ENCODE measurements at places on chromosomes 7 and 10.

- DNase-seq: peak; percentile 15
These were observed 119.0 kb upstream of the KCNMA1 start for GRCh38 chr10:77756319-77757232.

DNA sequence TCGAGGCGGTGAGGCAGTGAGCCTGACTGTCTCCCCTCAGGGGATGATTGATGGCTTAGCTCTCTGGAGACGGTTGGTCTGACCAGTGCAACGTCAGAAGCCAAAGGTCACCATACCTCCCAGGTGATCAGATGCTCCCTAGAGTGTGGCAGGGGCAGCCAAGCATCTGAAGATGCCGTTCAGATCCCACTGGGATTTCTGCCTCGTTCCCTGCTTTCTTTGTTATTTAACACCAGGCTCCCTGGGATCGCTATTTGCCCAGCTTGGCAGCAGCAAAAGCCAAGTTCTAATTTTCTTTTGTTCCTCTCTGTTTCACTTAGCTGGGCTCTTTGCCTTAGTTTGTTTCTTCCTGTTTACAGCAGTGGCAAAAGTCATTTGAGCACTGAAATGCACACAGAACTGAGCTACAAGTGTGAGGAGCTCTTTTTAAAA, 53.5 kb upstream of the SVIL start:
- no peak for DNase-seq

DNA sequence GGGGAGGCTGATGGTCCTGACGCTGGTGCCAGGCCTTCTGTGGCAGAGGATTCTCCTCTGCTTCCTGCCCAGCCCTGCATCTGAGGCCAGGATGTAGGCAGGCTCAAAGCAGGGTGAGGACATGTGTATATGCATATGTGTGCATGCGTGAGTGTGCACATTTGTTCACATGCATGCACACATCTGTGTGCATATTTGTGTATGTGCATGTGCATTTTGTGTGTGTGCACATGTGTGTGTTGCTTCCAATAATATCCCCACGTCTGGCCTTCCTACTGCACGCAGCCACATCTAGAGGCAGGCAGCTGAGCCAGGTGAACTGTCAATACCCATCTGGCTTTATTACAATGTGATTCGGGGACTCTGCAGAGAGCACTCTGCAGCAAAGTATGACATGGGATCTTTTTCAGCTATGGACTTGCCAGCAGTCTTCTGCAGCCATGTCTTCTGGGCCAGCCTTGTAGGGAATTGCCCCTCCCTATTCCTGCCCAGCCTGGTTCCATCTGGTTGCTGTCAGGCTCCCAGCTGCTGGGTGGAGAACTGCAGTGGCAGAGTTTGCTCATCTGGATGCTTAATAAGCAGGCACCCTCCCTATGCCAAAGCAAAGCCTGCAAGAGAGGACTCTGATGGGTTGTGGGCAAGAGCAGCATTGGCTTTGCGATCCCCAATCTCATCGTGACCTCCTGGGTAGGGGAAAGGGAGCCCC, 140.7 kb downstream of the PFKFB3 start:
- no peak for DNase-seq

GRCh38 chr10:107557916-107558315, 393.4 kb upstream of the SORCS1 start:
- DNase-seq: no peak

DNA sequence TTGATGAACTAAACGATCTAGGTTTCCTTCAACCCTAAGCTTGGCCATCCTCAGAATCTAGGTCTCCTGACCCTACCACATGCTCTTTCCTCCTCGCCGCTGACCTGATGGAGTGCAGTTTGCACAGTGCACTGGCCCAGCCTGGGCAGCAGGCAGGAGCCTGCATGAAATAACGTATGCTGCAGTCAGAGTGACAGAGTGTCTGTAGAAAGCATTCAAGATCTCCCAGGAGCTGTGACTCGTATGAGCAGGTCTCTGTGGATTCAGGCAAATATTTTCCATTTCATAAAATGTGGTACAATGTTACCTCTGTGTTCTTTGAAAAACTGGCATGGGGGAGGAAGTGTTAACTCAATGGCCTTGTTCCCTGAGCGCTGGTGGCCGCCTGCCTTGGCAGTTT, 441.8 kb downstream of the RPS24 start:
- DNase-seq: no peak

GRCh38 chr10:48678041-48678440, 6.6 kb upstream of the WDFY4 start:
- peak; percentile 21 for DNase-seq

DNA sequence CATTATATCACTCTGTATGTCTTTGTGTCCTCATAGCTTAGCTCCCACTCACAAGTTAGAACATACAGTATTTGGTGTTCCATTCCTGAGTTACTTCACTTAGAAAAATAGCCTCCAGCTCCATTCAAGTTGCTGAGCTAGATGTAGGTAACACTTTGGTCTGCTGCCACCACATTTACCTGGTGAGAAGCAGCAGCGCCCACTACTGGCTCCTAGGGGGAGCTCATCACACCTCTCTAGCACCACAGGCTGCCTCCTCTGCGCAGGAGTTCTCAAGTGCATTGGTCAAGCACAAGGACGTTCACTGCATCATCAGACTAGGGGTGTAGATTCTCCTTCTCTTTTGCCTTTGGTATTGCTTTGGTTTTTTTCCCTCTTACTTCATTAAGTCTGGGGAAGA, 530.9 kb upstream of the AUTS2 start:
- no peak for DNase-seq

GRCh38 chr10:96656198-96656577, 64.1 kb downstream of the PIK3AP1 start:
- DNase-seq: peak; percentile 28

GRCh38 chr10:48509974-48510692, 94.7 kb downstream of the ARHGAP22 start:
- peak; percentile 47 for DNase-seq

GRCh38 chr10:71554671-71555070, 158.0 kb downstream of the CDH23 start:
- DNase-seq: peak; percentile 12

DNA sequence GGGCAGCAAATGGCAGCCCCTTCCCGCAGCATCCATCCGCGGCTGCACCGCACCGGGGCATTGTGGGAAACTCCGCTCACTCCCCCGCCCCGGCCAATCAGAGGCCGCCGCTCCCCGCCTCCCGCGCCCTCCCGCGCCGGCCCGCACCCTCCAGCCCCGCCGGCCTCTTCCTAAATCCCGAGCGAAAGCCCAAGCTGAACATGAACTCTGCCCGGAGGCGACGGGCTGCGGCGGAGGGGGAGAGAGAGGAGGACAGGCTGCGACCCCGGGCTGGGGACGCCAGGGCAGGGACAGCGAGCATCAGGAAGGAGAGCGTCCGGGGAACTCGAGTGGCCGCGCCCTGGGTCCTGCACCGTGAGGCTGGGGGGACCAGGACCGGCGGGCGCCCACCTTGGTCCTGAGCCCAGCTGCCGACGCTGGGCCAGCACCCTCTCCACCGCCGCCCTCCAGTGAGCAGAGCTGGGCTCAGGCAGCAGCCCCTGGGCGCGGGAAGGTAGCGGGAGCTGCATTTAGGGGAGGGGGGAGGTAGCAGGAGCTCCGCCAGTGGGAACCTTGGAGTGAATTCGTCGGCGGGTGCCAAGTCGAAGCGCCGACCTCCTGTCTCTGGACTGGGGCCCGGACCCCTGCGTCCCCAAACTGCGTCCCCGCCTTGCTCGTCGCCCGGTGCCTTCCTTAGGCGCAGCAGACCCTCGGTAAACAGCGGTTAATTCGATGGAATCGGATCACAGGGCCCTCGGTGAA, at the start of gene DGKI:
DGKI (minus strand) TSS at position 148 of the 741 bp plus-strand sequence.
- DNase-seq: no peak
